NCI-H2029 treated with DMSO at 0.1 percent for 48 hours (cell line): ENCODE measurements at places on chromosomes 1 and 21.

- DNase-seq = no peak
Observed at GRCh38 chr1:147641291-147641690, 29.0 kb downstream of the ACP6 start.

DNA sequence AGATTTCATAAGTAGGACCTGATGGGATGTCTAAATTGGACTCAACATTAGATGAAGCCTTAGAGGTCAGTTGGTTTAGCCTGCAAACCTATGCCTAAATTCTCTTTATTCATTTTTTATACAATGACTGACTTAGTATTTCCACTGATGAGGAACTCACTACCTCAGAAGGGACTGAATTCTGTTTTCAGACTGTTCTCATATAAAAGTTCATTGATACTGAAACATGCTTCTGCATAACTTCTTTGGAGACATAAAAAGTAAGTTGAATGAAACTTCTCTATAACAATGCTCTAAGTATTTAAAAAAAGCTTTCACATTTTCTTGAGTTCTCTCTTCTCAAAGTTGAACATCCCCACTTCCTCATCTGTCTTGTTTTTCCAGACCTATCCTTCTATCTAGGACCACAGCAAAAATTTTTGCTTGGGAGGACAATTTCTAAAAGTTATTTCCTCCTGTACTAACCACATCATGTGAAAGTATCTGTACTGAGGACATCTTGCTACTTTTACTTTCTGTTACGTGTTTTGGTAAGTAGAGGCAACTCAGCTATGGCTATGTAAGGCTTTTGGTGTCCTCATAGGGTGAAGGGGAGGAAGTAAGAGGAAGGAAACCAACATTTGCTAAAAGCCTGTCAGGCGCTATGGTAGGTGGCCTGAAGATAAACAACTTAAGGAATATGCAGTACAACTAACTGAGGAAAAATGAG, 64.1 kb downstream of the USP24 start:
- DNase-seq = no peak

DNA sequence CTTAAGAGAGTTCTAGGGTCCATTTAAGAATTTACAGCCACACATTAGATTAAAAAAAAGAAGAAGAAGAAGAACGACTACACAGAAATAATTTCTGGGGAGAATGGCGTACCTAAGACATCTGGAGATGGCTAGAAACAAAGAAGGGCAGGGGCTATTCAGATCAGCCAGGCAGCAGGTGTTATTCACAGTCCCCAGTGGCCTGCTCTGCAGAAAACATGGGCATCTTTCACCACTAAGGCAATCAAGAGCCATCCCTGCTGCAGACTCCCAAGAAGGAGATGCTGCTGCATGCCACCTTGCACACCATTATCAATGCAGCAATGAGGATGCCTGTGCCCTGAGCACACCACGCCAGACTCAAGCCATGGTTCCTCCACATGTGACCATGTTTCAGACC, 7.9 kb upstream of the FCRL2 start:
- DNase-seq = no peak

GRCh38 chr1:162217706-162218105, 148.2 kb downstream of the NOS1AP start:
- DNase-seq = no peak

- no peak for DNase-seq
Observed at GRCh38 chr1:154729031-154729442, 121.1 kb upstream of the ADAR start.

GRCh38 chr1:201064806-201065205, 41.3 kb upstream of the KIF21B start:
- no peak for DNase-seq

GRCh38 chr1:59008599-59009347, 224.9 kb upstream of the JUN start:
- no peak for DNase-seq

DNA sequence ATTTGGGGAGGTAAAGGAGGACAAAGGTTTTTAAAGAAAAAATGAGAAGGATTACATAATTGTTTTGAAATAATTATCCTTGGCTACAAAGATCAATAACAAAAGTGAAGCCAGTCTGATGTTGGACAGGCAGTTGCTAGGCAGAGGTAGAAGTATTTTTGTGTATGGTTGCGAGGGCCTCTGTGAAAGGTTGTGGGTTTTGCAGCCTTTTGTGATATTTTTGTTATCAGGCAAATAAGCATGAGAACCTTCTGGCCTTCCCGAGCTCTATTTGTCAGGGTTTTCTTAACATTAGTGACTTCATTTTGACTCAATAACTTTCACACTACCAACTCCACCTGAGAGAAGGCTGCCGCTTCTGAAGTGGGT, 39.2 kb downstream of the CAPN9 start:
- no peak for DNase-seq

DNA sequence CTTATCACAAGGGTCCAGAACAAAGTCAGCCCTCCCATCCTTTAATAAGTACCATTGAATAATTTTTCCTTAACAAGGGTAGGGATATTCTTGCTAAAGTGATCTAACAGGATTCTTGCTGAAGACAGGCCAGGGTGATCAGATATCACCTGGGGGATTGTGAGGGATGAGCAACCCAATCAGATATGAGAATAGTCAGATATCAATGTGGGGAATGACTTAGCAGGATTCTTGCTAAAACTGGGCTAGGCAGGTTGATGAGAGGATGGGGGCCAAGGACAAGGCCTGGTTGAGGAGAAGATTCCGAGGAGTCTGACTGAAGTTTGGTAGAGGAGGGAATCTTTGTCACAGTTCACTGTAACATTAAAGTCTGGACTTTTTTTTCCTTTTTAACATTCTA, 23.9 kb upstream of the NLRP3 start:
- DNase-seq = no peak

- no peak for DNase-seq
Observed at GRCh38 chr21:32167513-32167912, 111.3 kb downstream of the MIS18A start.

DNA sequence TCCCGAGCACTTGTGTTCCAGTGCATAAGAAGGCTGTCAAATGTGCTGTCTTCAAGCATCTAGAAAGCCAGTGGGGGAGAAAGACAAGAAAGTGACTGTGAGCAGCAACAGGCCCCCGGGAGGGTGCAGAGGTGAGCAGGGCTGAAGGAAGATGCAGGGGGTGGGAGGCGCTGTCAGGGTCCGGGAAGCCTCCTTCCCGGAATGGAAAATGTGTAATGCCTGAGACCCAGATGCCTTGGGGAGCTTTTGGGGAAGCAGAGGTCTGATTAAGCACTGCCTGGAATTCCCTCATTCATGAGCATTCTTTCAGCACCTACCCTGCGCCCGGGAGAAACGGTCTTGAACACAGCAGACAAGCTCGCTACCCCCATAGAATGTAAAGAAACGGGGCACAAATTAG, 1.3 kb downstream of the NPHP4 start:
- no peak for DNase-seq

DNA sequence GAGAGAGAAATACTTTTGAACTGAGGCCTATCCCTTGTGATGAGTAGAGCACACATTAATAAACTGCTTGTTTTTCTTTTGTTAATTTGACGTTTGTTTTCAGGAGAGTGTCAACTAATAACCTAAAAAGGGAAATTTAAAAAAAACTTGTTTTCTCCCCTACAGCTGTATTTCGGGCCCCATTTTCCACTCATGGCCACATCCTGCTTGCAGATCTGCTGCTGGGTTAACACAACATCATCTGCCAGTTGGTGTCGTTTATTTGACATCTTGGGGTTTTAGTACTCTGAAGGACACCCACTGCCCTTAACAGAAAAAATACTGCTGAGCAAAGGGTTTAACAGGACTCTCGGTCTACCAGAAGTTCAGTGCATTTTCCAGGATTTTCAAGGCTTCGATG, 848 bp upstream of the PYHIN1 start:
- DNase-seq = no peak
